Pons (tissue), 1 donor: ENCODE measurements at places on chromosomes 5 and 9.
A peak's percentile ranks its signal among the peaks of the same experiment; 100 is the strongest.

DNA sequence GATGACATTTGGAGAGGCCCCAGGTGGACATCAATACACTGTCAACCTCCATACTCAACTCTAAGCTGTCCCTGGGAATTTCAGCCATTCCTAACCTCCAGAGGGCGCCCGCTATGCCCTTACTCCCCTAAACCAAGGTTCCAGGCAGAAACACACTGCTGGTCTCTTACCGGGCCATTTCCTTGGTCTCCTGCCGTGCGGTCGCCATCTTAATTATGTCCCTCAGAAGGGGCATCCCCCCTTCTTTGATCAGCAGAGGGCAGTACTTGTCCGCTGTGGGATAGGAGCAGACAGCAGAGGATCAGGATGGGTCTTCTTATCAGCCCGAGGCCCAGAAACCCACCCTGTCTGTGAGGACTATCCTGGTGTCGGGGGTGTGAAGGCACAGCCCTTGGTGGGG is 9.3 kb upstream of the ZDHHC12 start:
- peak; percentile 61 for DNase-seq

DNA sequence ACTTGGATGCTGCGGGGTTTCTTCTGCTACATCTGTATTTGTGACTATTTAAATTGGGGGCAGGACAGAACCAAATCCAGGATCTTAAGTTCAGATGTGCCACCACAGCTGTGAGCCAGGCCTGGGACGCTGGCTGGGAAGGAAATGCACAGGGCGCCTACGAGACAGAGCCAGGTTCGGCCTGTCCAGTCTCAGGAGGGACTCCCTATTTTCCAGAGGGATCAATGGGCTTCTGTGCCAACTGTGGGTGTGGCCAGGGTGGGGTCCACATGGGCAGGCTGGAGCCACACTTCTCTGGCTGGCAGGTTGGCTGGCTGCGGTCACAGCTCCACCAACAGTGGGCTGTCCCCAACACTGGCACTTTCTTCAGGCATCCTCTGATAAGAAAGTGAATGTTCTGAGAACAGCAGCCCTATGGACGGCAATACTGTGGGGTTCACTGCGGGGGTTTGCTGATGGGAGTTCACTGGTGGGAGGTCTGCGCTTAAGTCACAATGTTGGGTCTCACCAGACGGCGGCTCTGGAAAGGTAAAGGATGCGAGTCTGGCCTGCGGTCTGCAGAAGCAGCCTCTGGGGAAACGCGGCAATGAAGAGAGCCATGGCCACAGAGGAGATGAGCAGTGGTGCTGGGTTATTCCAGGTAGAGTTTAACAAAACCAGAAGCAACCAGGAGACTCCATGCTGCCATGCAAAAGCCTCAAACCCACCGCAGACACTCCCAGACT is 78.1 kb downstream of the DAP start:
- no peak for DNase-seq

GRCh38 chr9:89738137-89738932 is 133.5 kb downstream of the GADD45G start:
- DNase-seq = no peak

DNA sequence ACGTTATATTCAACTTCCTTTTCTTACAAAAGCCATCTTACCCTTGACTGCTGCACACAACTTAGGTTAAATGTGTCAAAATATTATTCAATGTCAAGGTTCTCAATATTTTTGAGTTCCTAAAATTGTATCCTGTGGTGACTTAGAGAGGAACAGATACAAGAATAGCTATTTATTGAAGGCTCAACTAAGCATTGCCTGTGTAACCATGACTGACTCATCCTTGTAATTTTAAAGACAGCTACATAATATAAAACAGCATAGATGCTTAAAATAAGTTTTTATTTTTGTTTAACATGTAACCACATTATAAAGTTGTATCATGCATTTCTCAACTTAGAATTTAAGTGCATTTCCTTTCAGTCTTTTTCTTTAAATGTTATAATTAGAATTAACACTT is 312.9 kb upstream of the RGMB start:
- no peak for DNase-seq

DNA sequence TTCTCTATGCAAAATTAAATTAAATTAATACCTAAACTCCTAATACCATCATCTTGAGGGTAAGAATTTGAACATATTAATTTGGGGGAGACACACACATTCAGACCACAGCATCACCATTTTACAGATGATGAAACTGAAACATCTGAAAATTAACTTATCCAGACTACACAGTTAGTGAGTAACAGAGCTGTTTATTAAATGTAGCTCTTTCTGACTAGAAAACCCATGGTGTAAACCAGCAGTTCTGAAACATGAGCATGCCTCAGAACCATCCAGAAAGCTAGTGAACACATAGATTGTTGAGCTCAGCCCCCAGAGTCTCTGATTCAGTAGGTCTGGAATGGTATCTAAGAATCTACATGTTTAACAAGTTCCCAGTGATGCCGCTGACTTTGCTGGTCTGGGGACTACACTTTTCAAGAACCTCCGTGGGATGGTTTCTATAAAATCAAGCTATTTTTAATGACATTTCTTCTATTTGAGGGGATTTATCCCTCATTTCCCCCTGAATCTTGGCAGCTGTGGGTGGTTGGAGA is 113.5 kb downstream of the RORB start:
- DNase-seq = no peak

DNA sequence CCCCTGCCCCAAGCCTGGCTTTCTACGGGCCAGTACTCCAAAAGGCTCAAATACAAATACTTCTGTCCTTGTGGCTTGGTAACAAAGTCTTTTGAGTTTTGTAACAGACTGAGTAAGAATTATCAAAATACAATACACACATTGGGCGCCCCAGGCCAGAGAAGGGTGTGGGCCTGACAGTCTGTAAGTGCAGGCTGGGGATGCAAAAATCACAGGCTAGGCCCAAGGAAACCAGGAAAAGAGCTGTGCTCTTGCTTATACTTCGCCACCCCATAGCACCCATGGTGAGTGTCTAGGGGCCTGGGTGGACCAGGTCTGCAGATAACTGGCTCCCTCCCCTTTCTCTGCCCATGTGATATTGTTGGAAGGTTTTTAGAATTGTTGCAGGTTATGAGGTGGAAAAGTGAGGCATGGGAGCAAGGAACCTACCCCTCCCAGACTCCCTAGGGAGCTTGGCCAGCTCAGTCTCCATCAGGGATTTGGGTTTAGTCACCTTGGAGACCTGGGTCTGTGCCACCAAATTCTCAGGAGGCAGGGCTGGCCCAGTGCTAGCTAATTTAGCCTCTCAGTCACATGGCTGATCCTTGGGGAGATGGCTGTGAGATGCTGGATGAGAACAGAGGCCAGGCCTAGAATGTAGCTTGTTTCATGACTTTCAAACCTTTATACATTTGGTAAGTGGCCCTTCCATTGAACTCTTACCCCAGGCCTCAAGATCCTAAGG is 72.9 kb downstream of the TARS1 start:
- no peak for DNase-seq

DNA sequence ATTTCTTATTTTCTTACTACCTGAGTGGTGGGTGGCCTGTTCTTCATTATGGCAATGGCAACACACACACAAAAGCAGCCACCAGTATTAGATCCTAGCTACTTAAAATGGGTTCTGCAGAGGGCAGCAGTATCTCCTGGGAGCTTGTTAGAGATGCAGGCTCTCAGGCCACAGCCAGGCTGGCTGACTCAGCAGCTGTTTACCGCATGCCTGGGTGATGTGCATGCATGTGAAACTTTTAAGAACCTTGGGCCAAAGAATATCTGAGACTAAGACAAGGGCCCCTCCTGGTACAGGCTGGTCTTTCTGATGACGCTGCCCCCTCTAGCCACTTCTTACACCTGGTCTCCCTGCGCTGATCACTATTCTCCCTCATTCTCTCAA is 399.0 kb downstream of the MED10 start:
- DNase-seq = no peak

DNA sequence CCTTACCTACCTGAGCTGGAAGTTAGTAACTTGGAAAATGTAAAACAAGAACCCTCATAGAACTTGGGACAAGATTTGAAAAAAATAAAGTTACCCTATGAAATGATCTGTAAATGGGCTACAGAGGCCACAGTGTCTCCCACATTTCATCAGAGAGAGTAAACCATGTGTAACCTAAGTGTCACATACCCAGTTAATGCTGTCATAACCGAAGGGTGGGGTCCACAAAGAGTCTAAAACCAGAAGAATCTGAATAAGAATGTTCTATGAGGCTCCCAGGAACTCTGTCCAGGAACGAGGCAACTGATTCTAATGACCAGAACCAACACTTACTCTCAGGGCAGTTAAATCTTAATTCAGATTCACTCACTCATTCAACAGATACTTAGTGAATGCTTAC is 1.0 kb upstream of the FAM13B start:
- DNase-seq = peak; percentile 28

- no peak for DNase-seq
Measured at GRCh38 chr5:54996466-54996865, 11.1 kb upstream of the ESM1 start.

DNA sequence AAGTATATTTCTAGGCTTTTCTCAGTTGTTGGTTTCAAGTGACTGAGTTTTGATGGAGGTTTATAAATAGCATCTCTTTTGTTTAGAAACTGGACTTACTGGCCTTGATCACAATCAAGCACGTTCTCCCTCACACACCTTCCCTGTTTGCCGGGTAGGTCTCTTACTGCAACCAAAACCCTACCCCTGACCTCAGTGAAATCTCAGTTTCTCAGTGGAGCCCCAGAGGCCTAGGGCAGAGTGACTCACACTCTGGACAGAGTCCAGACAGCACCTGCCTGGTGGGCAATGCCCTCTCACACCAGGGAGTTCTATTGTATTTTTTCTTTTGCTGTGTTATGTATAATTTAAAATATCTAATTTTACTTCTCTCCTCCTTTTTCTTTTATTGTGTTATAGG is 48.4 kb upstream of the EPB41L4B start:
- DNase-seq = no peak

DNA sequence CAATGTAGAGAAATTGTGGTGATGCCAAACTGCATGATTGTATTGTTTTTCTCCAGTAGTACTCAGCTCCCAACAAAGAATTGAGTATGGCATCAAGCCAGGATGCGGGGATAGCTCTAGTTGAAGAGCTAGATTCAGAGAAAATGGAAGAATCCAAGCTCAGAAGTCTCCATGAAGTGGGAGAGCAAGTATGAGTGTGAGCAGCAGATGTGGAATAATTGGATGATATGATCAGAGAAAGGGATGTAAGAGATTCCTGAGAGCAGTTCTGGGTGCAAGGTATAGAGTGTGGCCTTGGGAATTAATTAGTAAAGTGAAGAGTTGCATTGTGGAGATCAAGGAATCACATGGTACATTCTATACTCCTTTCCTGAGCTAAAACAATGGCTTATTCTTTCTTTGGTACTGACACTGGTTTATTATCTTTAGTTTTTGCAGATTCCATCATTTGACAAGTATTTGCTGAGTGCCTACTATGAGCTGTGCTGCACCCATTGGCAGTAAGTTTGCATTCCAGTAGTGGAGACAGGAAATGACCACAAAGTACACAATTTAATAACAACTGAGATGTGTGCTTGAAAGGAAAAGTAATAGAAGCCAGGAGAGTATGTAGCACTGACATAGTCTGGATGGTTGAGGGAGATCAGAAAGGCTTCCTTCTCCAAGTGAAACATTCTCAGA is 177.1 kb downstream of the CPLANE1 start:
- peak; percentile 94 for DNase-seq

DNA sequence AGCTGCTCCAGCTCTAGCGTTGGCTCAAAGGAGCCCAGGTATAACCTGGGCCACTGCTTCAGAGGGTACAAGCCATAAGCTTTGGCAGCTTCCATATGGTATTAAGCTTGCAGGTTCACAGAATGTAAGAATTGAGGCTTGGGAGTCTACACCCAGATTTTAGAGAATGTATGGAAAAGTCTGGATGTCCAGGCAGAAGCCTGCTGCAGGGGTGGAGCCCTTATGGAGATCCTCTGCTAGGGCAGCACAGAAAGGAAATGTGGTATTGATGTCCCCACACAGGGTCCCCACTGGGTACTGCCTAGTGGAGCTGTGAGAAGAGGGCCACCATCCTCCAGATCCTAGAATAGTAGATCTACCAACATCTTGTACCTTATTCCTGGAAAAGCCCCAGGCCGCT is 626.9 kb downstream of the MAT2B start:
- no peak for DNase-seq

GRCh38 chr5:40478766-40479165 is 200.9 kb upstream of the PTGER4 start:
- DNase-seq = no peak

DNA sequence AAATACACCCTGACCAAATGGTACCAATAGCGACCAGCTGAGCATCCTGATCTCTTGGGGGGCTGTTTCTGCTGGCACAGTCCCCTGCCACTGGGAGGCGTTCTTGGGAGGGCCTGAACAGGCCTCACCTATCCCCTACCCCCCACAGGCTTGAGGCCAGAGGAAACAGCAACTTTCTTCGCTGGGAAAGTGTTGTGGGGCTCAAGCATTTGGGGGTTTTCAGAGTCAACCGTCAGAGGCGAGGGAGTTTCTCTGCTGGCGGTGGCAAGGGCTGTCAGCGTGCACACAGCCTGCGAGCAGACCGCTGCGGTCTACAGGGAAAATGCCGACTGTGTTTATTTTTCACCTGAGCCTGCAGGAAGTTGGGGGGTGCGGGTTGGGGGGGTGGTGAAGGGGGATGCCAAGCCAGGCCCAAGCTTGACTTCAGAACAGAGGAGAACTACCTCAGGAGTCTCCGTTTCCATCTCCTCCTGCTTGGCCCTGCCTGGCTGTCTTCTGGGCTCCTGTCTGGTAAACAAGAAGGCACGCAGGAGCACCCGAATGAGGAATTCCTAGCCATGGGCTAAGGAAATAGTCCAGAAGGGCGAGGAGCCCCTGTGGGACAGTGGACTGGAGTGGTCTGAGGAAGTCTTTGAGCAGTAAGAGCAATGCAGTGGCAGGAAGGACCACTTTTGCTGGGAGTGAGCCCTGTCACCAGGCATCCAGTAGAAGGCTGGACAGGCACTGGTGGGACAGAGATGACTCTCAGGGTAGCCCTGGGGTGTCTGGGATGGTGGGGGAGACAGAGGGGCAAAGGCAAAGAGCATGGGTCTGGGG is 18.1 kb downstream of the TCF7 start:
- no peak for DNase-seq

DNA sequence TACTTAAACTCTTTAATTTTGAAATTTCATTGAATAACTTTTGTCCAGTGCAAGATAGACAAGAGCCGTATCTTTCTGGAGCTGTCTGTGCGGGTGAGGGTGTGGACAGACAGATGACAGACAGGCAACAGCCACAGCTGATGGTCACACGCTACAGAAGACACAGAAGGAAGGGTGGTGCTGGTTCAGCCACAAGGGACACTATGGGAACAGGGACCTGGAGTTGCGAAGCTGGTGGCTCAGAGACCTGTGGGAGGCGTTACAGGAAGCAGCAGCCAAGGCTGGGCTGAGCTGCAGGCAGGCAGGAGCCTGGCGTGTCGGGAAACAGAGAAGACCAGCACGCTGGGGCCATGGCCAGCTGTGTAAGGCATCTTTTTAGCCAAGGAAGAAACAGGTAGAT is 104.4 kb downstream of the WNK2 start:
- no peak for DNase-seq

DNA sequence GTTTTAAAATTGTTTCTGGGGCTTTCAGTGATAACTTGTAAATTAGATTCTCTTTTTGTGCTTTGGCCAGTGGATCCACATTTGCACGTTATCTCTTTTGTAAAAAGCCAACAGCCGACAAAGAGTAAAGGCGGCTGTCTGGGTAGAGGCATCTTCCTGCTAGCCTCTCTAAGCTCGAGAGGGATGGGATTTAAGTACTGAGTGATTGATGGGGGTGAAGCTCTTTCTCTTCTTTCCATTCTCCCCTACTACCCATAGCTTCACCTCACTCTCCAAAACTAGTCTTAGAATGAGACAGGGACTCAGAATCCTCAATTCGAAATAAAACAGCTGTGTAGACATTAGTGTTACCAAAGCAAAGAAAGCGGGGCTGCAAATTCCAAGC is 3.4 kb downstream of the PBX3 start:
- peak; percentile 53 for DNase-seq
